ENCODE measurements at places on chromosomes 7 and 10. TPM values are rescaled to one million over a fixed set of nuclear protein-coding genes. Genes with fewer than 3 reads are reported as not detected.

GRCh38 chr10:112696592-112696991 is 249.6 kb downstream of the VTI1A start:
- no peak for DNase-seq

- no peak for DNase-seq
Measured at GRCh38 chr7:25908154-25908949, 243.6 kb upstream of the NFE2L3 start.

The SUN3 gene
- not detected for total RNA-seq

GRCh38 chr7:117082647-117083046 is 129.3 kb downstream of the ST7 start:
- no peak for DNase-seq

DNA sequence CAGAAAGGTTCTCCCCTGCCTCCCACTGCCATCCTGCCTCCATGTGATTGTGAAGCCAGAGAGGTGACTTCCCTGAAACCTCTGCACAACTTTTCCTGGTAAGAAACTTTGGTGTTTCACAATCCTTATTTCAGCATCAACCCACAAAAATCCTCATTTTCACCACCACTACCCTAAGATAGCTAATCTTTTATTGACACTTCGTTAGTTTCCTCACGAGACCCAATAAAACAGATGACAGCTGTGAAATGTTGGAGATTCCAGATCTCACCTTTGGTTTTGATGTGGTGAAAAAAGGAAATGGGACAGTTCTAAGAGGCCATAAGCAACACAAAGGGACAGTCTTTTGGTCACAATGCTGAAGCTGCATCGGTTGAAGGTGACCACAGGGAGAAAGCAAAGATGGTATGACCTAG is 59.9 kb upstream of the TM9SF3 start:
- DNase-seq, result no peak

- no peak for DNase-seq
Measured at GRCh38 chr10:113993489-113993991, 50.1 kb upstream of the ADRB1 start.

Measured in kidney epithelial cell (primary cell).